ENCODE measurements at places on chromosomes 5 and 9. TPM values are rescaled to one million over a fixed set of nuclear protein-coding genes. Genes with fewer than 3 reads are reported as not detected.

- H3K36me3 ChIP-seq, result no peaks in the 10 kb centered on the region
- H3K4me1 ChIP-seq, result no peaks in the 10 kb centered on the region
- H3K4me3 ChIP-seq, result no peak overlapping the region
- no peaks in the 10 kb centered on the region for H3K27me3 ChIP-seq
These were observed 15.1 kb upstream of the TRIM36 start for GRCh38 chr5:115184770-115185169.

DNA sequence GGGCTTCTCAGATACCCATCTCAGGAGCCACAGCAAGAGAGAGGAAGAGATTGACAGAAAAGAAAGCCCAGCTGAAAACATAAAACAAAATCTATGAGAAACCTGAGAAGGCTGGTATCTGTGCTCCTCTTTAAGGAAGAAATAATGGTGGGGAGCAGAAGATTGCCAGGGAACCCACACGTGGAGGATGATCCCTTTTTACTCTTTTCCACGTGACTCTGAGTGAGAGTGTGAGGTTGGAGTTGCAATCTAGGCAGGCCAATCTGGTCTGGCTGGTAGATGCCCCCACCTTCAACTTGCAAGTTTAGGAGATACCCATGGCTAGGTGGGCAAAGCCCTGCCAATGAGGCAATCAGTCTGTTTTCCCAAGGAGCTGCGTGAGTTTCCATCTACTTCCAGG, 202.3 kb downstream of the TENT4A start:
- no peak overlapping the region for H3K4me3 ChIP-seq
- H3K27ac ChIP-seq, result no peak overlapping the region
- no peaks in the 10 kb centered on the region for H3K4me1 ChIP-seq

DNA sequence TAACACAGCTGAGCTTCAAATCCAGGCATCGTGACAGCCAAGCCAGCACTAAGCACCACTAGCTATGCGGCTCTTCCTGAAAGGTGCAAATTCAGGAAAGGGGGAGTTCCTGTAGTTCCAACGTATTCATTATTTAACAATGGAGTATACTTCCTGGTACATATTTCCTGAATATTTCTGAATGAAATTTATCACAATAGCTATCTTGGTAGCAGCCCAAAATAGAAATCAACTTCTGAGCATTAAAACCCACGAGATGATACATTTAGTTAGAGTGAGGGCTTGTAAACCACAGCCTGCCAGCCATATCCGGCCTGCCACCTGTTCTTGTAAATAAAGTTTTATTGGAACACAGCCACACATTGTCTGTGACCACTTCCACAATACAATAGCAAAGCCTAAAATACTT, 109.7 kb upstream of the RETREG1 start:
- no peaks in the 10 kb centered on the region for H3K36me3 ChIP-seq
- DNase-seq, result no peak
- peaks cover 3% of the 10 kb centered on the region for H3K4me1 ChIP-seq
- no peaks in the 10 kb centered on the region for H3K27me3 ChIP-seq
- H3K4me3 ChIP-seq, result no peak overlapping the region

GRCh38 chr9:110752766-110753165, 84.2 kb downstream of the MUSK start:
- no peak overlapping the region for H3K27ac ChIP-seq
- no peaks in the 10 kb centered on the region for H3K36me3 ChIP-seq
- H3K27me3 ChIP-seq, result no peaks in the 10 kb centered on the region
- DNase-seq, result no peak
- no peak overlapping the region for H3K4me3 ChIP-seq

The PCDH12 gene
- total RNA-seq, result 0.69 TPM

DNA sequence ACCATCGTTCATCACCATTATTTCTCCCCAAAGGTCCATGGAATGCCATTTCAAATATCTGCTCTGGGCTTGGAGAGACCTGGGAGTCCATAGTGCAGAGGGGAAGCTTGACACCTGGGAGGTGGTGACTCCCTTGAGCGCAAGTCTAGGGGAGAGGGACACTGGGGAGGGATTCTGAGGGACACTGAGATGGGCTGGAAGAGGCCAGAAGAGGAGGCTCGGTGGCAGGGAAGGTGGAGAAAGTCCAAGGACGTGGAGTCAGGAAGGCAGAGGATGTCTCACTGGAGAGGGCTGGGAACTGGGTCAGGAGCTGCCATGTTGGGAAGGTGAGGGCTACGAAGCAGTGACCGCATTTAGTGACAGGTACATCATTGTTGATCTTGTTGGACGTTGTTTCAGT, 160.3 kb upstream of the MVB12B start:
- no peaks in the 10 kb centered on the region for H3K36me3 ChIP-seq
- no peak for DNase-seq
- H3K4me3 ChIP-seq, result no peak overlapping the region
- H3K4me1 ChIP-seq, result no peaks in the 10 kb centered on the region
- H3K27me3 ChIP-seq, result no peaks in the 10 kb centered on the region

DNA sequence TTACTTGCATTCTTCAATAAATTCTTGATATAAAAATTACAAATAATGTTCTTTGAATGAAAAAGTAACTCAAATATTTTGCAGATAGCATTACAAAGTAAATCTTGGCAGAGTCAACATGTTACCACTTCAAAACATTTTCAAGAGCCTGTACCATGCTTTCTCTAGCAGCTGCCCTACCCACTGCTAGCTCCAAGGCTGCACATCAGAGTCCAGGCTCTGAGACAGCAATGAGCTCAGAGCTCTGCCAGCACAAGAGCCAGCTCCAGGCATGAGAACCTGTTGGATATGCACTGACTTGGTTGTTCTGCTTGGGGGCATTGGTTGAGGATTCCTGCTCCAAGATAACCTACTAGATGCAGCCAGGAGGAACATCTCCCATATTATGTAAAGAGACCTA, 211.3 kb upstream of the HAPLN1 start:
- H3K4me1 ChIP-seq, result no peaks in the 10 kb centered on the region
- no peak for DNase-seq
- no peak overlapping the region for H3K27ac ChIP-seq

The CCL27 gene
- not detected for total RNA-seq

GRCh38 chr9:106883030-106883429, 20.1 kb downstream of the ZNF462 start:
- no peak overlapping the region for H3K27ac ChIP-seq
- H3K36me3 ChIP-seq, result no peaks in the 10 kb centered on the region
- peaks cover 21% of the 10 kb centered on the region for H3K4me1 ChIP-seq
- DNase-seq, result no peak
- no peak overlapping the region for H3K4me3 ChIP-seq
